ENCODE measurements at places on chromosomes 4 and X.

DNA sequence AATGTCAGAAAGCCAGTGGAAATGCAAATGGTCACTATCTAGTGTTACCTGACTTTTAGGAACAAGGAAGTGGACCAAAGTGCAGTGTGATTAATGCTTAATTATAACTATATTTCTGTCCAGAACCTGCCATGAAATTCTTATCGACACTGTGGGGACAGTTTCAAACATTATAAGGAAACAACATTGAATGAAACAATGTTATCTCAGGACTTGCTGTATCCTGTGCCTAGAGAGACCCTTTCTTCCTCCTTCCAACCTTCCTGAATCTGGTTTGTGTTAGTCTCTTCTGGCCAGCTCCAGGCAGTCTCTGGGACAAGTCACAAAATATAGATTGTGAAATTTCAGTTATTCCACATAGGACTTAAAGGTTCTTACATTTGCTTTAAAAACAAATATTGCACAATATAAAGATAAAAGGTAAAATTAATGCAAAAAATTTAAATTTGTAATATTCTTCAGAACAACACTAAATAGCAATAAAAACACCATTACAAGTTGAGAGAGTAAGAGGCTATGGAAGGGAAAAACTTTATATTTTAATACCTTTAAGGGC is 203.4 kb downstream of the ZNF674 start:
- no peak for DNase-seq

- no peak for DNase-seq
Observed at GRCh38 chrX:112735147-112735546, 55.4 kb upstream of the LHFPL1 start.

DNA sequence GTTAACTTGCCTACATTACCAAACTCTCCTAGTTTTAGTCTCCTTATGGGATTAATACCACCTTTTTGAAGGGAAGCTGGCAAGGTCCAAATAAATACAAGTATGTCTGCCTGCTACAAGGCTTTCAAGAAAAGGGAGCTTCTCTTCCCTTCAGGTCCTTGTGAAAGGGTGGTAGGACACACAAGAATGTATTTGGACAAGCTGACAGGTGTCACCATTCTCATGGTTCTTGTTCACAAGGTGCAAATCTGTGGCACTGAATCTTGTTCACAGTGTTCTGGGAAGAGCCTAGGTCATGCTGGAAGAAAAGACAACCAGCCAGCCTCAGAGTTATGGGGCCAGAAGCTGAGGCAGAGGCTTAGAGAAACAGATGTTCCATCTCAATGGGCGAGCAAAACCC is 41.9 kb downstream of the GPC3 start:
- no peak for DNase-seq

DNA sequence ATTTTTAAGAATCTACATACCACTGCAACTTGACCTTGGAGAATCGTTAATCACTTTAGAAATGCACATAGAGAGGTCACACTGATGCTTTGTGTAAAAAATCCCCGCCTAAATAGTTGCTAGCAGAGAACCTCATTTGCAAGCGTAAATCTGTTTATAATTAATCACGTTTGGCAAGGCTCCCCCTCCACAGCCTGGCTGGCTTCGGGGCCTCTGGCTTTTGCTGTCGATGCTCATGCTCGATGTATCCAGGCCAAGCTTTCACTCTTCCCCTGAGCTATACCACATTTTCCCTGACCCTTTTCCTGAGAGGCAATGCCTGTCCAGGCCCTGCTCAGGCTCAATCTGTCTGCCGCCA is 23.4 kb downstream of the CYTL1 start:
- DNase-seq: no peak

DNA sequence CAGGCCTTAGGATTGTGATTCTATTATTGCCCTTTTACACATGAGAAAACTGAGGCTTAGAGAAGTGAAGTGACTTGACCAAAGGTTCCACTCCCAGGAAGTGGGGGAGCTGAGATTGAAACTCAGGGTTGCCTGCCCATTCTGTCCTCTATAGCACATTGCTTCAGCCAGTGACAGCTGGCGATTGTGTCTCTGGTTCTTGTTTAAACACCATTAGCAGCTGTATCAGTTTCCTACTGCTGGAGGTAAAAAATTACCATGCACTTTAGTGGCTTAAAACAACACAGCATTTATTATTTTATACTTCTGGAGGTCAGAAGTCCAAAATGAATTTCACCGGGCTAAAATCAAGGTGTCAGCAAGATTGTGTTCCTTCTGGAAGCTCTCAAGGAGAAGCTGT is 205.8 kb upstream of the MAMLD1 start:
- peak; percentile 16 for DNase-seq

GRCh38 chrX:15033917-15034316 is 160.7 kb downstream of the MOSPD2 start:
- no peak for DNase-seq

GRCh38 chr4:7813674-7814073 is 126.0 kb downstream of the AFAP1 start:
- DNase-seq: no peak

DNA sequence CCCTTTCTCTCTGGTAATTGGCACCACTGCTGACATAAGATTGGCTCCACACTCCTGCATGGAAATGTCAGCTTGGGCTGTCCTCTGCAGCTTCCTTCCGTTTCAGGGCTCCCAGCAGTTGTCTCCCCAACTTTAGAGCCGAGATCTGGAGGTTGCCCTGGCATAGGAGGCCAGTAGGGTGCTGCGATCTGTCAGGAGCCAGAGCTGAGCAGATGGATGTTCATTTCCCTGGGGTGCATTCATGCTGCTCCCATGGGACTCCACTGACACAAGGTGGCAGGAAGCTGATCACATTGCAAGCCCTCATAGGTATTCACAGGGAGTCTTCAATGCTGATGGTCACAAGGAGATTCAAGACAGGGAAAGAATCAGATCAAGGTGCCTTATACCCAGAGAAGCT is 116.6 kb upstream of the RAI2 start:
- no peak for DNase-seq

DNA sequence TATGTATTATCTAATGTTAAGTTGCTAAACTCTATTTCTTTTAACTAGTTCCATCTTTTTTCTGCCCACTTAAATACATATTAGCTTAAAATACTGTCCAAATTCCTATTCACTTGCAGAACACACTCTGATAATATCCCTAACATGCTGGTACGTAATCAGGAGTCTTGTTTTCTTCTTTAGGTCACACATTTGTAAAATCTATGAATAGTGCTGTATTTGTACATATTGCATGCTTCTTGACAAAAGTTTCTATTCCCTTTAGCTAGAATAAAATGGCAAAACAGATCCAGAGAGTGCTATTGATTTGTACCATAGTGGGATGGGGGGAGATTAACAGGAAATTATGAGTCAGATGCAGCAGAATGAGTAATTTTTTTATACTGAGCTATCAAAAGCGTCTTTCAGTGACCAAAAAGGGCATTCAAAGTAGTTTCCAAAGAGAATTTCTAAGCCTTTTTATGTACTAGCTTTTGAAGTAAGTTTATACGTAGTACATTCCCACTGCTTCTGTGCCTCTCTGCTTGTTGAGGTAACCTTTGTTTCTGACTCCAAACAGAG is 126.5 kb downstream of the PTPN13 start:
- DNase-seq: no peak

DNA sequence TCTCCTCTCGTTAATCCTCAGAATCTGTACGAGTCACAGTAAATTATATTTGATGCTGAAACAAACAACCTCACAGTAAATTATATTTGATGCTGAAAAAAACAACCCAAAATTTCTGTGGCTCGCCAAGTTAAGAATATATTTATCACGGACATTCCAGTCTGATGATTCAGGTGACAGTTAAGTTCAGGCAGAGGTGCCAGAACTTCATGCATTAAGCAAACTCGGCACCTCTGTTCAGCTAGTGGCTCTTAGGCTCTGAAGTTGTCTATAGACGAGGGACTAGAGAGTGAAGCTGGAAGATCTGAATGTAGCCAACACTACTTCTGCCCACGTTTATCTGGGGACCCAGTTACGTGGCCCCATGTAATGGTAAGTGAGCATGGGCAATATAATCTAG is 132.2 kb upstream of the AGA start:
- no peak for DNase-seq

GRCh38 chrX:22192419-22193060 is 80.2 kb upstream of the CBLL2 start:
- DNase-seq: peak; percentile 65

DNA sequence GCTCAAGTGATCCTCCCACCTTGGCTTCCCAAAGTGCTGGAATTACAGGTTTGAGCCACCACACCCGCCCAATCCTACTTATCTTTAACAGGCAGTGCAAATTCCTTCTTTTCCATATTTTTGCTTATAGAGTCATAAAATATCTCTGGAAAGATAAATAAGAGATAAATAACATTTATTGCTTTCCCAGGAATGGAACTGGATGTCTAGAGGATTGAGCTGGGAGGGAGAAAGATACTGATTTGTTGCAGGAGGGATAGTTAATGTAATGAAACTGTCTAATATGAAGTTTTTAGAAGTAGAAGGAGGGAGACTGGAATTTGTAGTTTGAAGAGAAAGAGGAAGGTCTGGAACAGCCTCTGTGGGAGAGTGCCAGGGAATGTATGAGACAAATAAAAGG is 20.2 kb downstream of the ITGB1BP2 start:
- no peak for DNase-seq

DNA sequence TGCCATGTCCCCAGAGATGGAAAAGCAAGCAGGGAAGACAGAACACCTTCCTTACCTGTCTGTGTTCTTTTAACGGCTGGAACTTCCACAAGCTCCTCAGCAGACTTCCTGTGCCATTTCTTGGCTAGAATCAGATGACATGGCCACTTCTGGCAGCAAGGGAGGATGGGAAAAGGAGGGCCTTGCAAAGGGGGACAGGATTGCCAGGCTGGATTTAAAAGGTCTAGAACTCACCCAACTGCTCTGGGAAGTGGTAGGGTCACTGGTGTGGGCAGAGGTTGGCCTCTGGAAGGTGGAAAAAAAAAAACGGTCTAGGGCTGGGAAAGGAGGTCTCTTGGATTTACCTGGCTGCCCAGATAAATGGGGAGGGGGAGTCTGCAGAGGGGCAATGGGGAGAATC is 1.6 kb upstream of the USP11 start:
- DNase-seq: no peak

- DNase-seq: no peak
Observed at GRCh38 chr4:90189946-90190345, 62.8 kb downstream of the CCSER1 start.

Measured in GM12865 (cell line).